ENCODE measurements at places on chromosomes 12 and 14. TPM values are rescaled to one million over a fixed set of nuclear protein-coding genes. Genes with fewer than 3 reads are reported as not detected.

The IL22 gene
- not detected for total RNA-seq

The MTERF2 gene
- total RNA-seq = 10.2 TPM

- DNase-seq = no peak
These were observed 162.3 kb downstream of the NDUFA12 start for GRCh38 chr12:94841177-94841576.

DNA sequence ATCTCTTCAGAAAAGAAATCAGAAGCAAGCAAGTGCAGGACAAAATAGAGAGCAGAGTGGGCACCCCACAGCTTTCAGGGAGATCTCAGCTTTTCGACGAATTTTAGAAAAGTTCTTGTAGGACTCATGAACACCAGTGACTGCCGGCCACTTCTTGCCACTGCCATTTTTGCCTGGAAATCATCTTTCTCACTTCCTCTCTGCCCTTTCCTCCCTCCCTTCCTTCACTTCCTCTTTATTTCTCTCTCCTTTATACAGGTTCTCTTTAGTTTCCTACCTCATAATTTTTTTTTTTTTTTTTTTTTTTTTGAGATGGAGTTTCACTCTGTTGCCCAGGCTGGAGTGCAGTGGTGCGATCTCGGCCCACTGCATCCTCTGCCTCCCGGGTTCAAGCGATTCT lies 185.6 kb downstream of the APAF1 start:
- DNase-seq = no peak

The PLEKHH1 gene
- 21.3 TPM for total RNA-seq

DNA sequence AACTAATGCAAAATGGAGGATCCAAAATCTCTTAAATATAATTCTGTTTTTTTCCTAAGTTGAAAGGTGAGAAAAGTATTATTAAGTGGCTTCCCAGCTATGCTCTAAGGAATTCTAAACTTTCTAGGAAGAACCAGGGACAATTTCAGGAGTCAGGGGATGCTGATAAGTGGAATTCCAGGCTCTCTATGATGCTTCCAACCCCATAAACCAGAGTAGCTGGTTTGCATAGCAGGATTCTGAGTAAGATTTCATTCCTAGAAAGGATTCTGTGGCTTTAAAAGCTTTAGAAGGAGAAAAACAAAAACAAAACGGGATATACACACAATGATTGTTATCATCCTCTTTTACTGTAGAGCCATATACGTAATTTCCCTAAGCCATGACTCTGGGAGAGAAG lies 93.9 kb downstream of the SLC16A7 start:
- no peak for DNase-seq

Measured in pancreas (tissue), 10 donors.